HS-27A (cell line): ENCODE measurements at places on chromosomes 2 and 18.

DNA sequence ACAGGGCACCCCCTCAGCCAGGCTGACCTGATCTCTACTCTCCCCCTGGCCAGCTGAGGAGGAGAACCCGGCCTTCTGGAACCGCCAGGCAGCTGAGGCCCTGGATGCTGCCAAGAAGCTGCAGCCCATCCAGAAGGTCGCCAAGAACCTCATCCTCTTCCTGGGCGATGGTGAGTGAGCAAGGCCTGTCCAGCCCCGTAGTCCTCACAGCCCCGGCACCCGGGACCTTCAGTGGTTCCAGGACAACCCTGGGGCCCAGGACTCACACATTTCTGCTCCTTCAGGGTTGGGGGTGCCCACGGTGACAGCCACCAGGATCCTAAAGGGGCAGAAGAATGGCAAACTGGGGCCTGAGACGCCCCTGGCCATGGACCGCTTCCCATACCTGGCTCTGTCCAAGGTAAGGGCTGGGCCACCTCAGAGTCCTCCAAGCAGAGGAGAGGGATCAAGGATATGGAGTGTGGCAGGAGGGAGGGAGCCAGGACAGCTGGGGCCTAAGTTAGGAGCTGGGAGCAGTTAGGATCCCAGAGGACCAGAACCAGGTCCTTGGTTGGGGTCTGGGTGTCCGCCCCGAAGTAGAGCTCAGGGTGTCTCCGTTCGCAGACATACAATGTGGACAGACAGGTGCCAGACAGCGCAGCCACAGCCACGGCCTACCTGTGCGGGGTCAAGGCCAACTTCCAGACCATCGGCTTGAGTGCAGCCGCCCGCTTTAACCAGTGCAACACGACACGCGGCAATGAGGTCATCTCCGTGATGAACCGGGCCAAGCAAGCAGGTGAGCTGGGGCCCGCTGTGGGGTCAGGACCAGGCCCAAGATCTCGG is 555 bp downstream of the ALPI start:
- DNase-seq, result no peak

GRCh38 chr18:48459465-48459864 is 50.3 kb upstream of the ZBTB7C start:
- no peak for DNase-seq

DNA sequence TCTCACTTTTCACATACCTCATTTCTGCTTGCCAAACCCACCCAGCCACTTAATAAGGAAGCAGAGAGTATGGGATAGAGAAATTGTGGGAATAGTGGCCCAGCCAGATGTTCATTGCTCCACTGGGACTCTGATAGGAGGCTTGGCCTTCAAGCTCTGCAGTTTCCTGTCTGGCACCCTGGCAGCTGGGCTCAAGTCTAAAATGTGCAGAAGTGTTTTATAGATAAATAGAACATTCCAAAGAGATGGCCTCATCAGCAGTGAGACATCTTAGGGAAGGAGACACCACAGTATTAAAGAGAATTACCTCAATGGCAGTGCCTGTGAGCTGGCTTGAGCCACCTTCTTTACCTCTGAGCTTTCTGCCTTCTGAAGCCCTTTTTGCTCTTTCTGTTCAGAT is 24.7 kb downstream of the COPS7B start:
- DNase-seq, result peak; percentile 7

DNA sequence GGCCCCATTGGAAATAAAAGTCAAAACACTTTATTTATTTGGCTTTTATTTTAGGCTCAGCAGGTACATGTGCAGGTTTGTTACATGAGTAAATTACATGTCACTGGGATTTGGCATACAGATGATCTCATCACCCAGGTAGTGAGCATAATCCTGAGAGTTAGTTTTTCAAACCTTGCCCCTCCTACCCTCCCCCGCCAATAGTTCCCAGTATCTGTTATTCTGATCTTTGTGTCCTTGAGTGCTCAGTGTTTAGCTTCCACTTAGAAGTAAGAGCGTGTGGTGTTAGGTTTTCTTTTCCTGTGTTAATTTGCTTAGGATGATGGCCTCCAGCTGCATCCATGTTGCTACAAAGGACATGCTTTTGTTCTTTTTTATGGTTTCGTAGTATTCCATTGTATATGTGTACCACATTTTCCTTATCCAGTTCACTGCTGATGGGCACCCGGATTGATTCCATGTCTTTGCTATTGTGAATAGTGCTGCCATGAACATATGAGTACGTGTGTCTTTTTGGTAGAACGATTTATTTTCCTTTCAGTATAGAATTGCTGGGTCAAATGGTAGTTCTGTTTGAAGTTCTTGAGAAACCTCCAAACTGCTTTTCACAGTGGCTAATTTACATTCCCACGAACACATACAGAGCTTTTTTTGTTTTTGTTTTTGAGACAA is 47.9 kb downstream of the ARMC9 start:
- no peak for DNase-seq

- DNase-seq, result peak; percentile 34
Observed at GRCh38 chr2:64426183-64426952, 27.6 kb upstream of the LGALSL start.

GRCh38 chr18:79191956-79192355 is 122.8 kb downstream of the ATP9B start:
- DNase-seq, result no peak

- no peak for DNase-seq
Observed at GRCh38 chr2:240233885-240234502, 93.5 kb upstream of the OTOS start.

- no peak for DNase-seq
Observed at GRCh38 chr2:21836261-21836660, 712.5 kb downstream of the TDRD15 start.

- no peak for DNase-seq
Observed at GRCh38 chr2:46836295-46837111, 79.1 kb downstream of the MCFD2 start.

GRCh38 chr2:240632306-240632721 is 7.0 kb downstream of the GPR35 start:
- DNase-seq, result no peak

DNA sequence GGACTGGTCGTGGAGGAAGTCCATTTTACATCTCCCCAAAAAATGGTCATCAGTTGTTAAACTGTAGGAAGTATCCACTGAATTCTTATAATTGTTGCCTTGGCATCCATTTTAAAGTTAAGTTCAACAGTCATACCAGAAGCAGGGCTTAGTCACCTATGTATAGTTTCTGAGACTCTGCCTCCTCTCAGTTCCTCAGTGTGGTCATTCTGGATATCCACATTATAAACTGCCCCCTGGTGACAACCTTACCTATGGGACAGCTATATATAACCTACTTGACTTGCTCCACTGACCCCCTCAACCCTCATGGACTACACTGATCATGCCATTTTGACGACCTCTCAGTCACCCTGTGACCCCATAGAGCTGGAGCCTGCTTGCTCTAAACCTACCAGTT is 617.0 kb downstream of the LRP1B start:
- no peak for DNase-seq

- no peak for DNase-seq
Observed at GRCh38 chr18:26741048-26741447, 124.5 kb downstream of the AQP4 start.

DNA sequence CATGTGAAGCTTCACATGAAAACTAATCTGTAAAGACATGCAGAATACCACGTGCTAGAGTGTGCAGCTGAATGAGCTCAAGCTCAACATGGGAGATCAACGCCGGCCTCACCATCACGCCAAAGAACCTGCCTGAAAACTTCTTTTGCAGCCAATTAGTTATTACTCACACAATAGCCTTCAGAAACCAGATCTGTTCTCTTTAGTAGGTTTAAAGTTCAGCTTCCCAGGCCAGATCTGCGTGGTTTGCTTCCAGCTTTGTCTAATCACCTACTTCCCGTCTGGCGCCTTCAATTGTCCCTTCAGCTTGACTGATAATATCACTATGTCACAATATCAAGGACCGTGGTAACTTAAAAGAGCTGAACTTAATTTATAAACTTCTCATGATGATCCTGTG is 68.0 kb upstream of the ZNF236 start:
- no peak for DNase-seq

GRCh38 chr2:234446404-234447076 is 50.3 kb downstream of the ARL4C start:
- no peak for DNase-seq

DNA sequence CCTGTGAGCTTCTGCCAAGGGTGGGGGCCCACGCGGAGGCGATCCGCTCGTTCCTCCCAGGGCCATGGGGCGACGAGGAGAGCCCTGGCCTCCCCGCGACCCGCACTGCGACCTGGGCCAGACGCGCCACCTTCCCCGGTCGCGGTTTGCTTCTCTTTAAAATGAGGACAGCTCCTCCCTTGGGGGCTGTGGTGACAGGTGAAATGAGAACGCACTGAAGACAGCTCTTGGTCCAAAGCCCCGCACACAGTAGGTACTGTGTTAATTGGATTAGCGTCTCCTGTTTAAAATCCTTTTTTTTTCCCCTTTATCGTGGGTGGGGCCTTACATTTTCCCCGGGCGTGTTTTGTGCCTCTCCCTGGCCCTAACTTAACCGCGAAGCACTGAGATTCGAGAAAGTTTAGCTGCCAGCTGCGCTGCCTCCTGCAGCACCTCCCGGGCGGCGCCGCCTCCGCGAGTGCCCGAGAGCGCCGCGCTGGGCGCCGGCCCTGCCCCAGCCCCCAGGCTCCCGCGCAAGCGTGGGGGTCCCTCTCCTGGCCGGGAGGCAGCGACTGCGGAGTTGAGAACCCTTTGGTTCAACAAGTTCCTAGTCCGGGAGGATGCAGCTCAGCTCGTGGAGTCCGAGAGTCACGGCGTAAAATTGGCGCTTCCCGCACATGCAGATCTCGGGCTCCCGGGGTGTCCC is 1.1 kb downstream of the HPCAL1 start:
- DNase-seq, result peak; percentile 38

- no peak for DNase-seq
Observed at GRCh38 chr2:230812033-230812432, 52.7 kb upstream of the ITM2C start.

GRCh38 chr2:207417301-207417718 is 112.5 kb upstream of the CREB1 start:
- DNase-seq, result no peak

- no peak for DNase-seq
Observed at GRCh38 chr2:240997856-240998705, at the start of gene SNED1. SNED1 (plus strand) TSS chr2:240998618; CDS start chr2:240998838, 220 bp downstream.

- no peak for DNase-seq
Observed at GRCh38 chr2:46296840-46297545, at the start of gene EPAS1. EPAS1 (plus strand) TSS chr2:46297407; CDS start chr2:46297912, 505 bp downstream.

DNA sequence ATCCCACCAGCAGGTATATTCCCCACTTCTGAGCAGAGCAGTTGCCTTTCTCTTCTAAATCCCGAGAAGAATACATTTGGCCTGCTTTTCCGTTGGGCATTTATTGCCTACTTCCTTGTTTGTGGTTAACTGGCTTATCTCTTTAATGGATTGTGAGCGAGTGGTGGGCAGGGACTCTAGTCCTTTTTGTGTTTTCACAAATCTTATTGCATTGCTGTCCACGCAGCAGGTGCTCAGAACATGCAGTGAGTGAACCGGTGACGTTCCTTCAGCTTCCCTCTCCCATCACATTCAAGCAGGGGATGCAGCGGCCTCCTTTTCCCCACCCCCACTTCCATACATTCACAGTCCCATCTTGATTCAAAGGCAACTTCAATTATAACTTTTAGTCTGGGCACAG is 28.9 kb upstream of the GAREM2 start:
- DNase-seq, result no peak

- no peak for DNase-seq
Observed at GRCh38 chr2:77831471-77831870, 309.3 kb upstream of the LRRTM4 start.

GRCh38 chr2:178796079-178796677 is 11.0 kb downstream of the TTN start:
- DNase-seq, result peak; percentile 9

GRCh38 chr18:79355433-79356335 is 40.0 kb upstream of the NFATC1 start:
- DNase-seq, result no peak

DNA sequence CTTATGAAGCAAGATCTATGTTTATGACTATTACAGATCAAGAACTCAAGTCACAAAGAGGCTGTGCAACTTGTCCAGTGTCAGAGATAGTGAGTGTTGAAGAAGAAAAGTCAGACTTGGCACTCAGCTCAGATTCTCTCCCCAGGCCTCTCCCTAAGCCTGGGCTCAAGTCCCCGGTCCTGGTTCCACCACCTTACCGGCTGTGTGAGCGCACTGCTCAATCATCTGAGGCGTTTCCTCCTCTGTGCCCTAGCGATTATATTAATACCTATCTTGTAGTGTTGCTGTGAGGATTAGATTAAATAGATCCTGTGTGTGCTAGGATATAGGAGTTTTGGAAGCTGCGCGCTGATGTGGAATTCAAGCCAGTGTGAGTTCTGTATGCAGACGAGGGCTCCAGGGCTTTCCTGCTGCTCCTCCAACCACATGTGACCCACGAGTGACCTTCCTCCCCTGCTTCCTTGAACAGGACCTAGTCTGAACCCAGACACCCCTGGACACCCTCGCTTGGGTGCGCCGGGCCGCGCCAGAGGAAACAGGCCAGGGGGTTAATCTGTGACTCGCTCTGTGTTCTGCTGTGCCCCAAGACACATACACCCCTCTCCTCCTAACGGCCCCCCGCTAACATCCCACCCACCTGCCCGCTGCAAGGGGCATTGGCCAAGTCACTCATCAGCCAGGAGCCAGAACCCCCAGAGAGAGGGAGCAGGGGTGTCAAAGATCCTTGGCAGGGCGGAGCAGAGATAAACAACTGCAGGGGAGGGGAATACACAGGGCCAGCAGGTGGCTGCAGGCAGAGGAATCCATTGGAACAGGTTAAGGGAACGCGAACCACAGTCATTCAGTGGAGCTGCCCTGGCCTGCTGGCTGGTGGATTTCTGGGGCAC is 38.3 kb downstream of the TNS1 start:
- no peak for DNase-seq

- DNase-seq, result no peak
Observed at GRCh38 chr2:51624995-51625394, 593.1 kb upstream of the NRXN1 start.

DNA sequence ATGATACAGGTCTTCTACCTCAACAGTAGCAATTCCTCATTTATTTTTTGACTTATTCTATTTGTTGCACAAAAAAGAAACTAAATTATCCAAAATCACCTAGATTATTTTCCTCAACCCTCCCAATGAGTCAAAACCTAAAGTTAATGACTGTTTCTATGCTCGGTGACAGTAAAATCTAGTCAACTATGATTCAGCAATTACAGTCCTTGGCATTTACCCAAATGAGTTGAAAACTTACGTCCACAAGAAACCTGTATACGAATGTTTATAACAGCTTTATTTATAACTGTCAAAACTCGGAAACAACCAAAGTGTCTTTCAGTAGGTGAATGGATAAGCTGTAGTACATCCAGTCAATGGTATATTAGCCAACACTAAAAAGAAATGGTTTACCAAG is 439.3 kb downstream of the CBLN2 start:
- no peak for DNase-seq

- DNase-seq, result no peak
Observed at GRCh38 chr2:218780851-218781690, 876 bp upstream of the CYP27A1 start.

DNA sequence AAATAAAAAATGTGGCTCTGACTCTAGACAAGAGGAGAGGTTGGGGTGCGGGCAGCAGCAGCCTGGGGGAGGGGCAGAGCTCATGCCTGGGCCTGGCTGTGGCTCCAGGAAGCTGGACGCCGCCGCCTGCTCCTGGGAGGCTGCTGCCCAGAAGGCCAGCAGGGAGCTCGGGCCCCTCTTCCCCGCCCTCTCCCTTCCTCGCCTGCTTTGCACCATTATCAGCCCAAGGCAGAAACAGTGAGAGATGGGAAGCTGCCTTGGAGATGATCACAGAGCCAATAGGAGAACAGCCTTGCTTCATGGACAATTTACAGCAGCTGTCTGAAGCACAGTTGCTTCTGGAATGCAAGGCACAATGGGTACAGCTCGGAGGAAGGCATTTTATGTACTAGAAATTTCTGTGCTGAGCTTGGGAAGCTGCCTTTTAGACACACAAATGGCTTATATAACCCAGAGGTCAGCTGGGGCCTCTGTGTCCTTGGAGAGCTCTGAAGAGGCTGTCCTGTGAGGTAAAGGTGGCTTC is 55.3 kb upstream of the AFF3 start:
- no peak for DNase-seq
